ENCODE measurements at places on chromosomes 5 and 9. TPM values are rescaled to one million over a fixed set of nuclear protein-coding genes. Genes with fewer than 3 reads are reported as not detected.

Gene TMEM215
- not detected for total RNA-seq

Gene FER
- 15.1 TPM for total RNA-seq

Gene SLC4A9
- total RNA-seq, result not detected

Gene CATSPER3
- 0.50 TPM for total RNA-seq

Gene IL9
- not detected for total RNA-seq

Gene CDH6
- not detected for total RNA-seq

Gene PLK2
- total RNA-seq, result 15.8 TPM

Gene CFAP77
- not detected for total RNA-seq

Gene DHFR
- 8.3 TPM for total RNA-seq

Gene GRM6
- total RNA-seq, result not detected

Measured in T-helper 17 cell (primary cell).